ENCODE measurements at places on chromosomes 7 and 10. TPM values are rescaled to one million over a fixed set of nuclear protein-coding genes. Genes with fewer than 3 reads are reported as not detected.

Gene EVX1
- 0.71 TPM for total RNA-seq

Gene UPK3B
- 11.2 TPM for total RNA-seq

DNA sequence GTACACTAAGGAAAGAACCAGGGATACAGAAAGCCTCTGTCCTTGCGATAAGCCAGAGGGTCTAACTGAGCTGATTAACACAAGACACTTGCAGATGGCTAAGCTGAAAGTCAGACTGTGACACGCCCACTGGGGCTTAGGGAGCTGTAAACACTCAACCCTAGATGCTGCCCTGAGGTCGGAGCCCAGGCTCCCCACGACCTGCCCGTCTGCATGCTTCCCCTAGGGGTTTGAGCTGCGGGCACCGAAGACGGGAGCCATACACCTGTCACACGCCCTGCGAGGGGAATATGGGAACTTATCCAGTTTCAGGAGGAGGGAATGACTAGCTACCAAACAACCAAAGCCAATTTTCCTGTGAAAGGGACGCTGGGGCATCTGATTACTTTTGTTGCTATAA is 96.0 kb downstream of the HTR5A start:
- no peak for DNase-seq

GRCh38 chr7:111531993-111532392 is 30.3 kb downstream of the IMMP2L start:
- DNase-seq, result no peak

Gene NXPH1
- total RNA-seq, result 0.29 TPM

Gene WEE2
- total RNA-seq, result not detected

Gene MKLN1
- total RNA-seq, result 39.1 TPM

Gene ACSL5
- total RNA-seq, result 13.9 TPM
